RCC 7860 (cell line): ENCODE measurements at places on chromosomes 5 and 9.

DNA sequence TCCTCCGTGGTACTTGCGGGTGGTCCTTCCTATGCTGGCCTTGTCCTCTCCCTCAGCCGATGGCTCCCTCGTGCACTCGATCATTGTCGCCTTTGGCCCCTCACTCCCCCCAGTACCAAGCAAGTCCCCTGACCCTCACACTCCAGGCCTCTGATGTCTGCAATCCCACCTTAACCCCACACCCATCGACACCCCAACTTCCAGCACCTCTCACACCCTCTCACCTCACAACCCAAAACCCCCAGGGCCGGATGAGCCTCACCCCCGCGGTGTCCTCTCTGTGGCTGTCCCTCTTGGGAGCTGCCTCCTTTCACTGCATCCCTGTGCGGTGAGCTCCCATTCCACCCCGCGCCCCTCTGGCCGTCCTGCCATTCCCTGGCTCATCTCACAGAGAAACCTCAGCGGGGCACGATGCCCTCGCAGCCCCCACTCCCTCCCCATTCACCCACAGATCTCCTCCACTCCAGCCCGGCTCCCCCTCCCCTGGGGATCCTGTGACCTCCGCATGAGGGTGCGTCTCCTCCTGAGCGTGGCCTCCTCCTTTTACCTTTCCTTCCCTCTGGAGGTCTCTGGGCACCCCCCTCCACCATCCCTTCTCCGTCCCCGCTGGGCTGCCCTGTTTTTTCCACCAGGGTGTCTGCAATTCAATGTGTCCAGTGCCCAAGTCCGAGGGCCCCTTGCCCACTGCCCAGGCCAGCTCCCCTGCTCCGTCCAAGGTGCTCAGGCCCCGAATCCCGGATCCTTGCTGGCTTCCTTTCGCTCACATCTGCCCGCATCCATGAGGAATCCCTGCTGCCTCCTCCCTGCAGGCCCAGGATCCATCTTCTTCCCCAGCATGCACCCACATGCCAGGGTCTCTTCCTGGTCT is 15.8 kb upstream of the RNU6ATAC start:
- DNase-seq: no peak

GRCh38 chr5:33043343-33043997 is 332.3 kb downstream of the NPR3 start:
- DNase-seq: no peak

GRCh38 chr5:156020647-156021046 is 306.3 kb upstream of the SGCD start:
- no peak for DNase-seq

DNA sequence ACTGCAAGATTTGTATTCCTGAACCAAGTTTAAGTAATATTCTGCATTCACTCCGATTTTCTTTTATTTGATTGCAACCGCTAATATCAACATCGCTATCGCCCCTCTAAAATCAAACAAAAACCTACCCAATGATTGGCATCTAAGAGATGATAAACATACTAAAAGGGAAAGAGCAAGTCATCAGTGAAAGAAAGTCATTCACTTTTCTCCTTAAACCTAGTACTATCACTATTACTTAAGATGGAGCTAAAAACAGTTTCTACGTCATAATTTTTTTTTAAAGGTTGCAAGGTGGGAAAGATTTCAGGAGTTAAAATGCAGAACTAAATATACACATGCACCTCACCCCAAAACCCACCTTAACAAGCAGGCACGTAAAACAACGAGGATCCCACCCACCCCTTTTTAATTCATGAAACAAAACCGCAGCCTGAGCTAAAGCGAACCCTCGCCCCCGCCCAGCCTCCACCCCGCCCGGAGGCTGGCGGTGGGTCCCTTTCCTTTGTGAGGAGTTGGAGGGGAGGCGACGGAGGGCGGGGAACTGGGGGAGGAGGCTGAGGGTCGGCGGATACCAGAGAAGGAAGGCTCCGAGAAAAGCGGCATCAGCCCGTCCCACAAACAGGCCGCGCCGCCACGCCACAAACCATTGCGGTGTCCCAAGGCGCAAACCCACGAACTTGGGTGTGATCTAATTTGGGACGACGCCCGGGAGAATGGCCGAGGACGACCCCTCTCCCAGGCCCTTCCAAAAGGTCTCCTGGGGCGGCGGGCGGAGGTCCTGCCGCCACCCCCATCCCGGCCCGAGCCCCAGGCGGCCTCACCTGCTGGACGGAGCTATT is 861 bp downstream of the UBQLN1 start:
- no peak for DNase-seq

DNA sequence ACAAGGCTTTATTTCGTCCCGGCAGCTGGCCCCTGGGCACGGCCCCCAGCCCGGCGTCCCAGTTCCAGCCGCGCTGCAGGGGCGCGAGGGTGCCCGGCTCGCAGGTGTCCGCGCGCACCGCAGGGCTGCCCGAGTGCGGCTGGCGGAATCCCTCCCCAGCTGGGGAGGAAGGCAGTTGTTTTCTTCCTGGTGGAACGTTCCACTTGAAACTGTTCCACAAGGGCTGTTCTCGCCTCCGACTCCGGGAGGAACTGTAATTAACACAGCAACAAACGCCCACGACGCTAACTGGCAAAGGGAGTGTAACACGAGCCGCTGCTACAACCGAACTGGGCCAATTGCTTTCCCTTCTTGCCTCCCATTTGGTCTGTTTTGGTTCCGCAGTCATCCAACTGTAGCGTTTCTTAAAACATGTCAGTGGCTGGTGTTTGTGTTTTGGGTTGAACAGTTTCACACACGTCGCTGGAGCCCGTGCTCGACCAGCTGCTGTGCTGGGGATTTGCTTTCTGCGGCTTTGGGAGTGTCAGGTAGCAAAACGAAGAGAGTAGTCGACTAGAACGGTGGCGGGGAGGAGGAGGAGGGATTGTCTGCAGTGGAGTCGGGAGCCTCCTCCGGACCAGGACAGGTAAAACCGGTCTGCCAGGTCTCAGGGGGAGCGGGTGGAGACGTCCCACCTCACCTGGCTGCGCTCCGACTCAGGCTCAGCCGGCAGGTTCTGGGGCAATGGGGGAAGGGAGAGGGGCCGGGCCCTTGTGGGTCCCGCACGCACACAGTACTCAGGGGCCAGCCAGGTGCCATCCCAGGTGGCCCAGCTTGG is 131.6 kb upstream of the NIPBL start:
- no peak for DNase-seq

- DNase-seq: no peak
Observed at GRCh38 chr9:100939636-100940035, 88.9 kb upstream of the PLPPR1 start.

- no peak for DNase-seq
Observed at GRCh38 chr5:149683964-149684363, 46.1 kb upstream of the PPARGC1B start.

DNA sequence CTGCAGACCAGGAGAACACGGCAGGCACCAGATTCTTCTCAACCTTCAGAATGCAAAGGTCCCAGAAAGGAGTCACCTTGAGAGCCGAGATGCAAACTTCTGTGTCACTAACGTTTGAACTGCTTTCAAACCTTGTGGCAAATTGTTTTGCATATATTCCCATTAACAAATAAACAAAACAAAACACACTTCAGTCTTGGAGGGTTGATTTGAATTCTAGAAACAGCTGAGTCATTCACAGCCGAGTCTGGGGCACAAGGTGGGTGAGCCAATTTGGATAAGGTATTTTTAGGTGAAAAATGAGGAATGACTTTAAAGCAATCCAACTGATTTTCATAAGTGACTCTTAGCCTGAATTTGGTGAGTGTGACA is 38.8 kb upstream of the ANKRD33B start:
- no peak for DNase-seq

GRCh38 chr9:110559869-110560268 is 19.7 kb downstream of the SVEP1 start:
- no peak for DNase-seq

DNA sequence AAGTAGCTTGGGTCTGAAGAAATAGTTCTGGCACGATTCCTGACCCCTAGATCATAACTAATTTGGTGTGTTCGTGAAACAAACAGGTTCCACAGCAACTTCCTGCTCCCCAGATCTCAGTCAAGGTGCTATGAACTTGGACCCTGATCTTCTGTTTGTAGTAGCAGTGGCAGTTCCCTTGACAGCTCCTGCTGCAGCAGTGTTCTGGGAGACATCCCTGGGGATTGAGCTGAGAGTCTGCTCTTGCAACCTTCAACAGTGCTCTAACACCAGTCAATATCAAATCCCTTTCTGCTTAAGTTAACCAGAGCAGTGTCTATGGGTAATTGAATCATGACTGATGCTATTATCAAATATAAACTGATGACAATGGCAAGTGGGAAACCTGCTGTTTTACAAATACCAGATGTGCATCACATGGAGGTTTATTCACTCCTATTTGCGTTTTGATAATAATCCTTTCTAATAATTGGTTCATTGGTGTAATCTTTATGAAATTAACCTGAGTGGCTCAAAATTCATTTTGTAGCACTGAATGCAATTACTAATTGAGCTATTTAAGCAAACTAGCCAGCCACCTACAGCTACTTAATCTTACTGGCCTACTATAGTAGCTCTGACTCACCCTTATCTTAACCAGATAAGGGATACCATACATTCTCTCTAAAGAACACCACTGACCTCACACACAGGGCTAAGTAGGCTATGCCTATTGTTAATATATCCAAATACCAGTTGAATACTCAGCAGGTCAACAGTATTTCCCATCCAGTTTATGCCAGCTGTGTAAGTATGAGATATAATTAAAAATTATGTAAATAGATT is 21.9 kb downstream of the KDM4C start:
- peak; percentile 51 for DNase-seq

- no peak for DNase-seq
Observed at GRCh38 chr9:16150938-16151650, 598.3 kb downstream of the CCDC171 start.
